Body of pancreas (tissue), 4 donors: ENCODE measurements at places on chromosomes 4 and X.

DNA sequence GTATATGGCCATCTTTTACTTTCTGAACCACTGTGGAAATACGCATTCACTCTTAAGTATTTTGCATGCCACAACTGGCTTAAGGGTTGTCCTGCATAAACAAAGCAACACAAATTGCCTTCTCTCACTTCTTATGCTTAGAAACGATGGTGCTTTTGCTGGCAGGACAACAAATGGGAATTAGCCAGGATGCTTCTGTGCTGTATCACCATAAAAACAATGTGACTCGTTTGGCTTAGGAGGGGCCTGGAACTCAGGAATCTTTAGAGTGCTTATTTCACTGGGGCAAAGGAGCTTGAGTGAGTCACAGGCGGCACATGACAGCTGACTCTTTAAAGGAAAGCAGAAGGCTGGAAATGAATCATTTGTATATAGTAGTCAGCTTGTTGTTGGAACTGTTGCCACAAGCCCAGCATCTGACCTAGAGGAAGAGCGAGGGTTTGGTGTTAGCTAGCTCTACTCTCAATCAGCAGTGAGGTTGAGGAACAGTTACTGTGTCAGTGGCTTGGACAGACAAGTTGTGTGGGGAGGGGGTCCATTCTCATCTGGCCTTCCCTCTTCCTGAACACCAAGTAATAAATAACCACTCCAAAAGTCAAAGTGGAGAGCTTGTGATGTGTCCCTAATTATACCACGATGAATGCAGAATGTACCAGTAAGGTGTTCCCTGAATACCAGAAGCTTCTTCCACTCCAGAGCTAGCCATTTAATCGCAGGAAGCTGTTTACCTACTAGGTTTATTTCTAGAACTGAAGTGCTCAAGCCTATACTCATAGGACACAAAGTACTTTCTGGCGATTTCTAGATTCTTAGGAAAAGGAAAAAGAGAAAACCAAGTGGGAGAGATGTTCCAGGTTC lies 293.1 kb downstream of the CAMK2D start:
- H3K27ac ChIP-seq: peak overlapping the region; percentile 23
- H3K27me3 ChIP-seq: no peaks in the 10 kb centered on the region
- peak; percentile 70 for DNase-seq
- H3K4me1 ChIP-seq: no peaks in the 10 kb centered on the region
- no peak overlapping the region for H3K4me3 ChIP-seq
- no peaks in the 10 kb centered on the region for H3K36me3 ChIP-seq

DNA sequence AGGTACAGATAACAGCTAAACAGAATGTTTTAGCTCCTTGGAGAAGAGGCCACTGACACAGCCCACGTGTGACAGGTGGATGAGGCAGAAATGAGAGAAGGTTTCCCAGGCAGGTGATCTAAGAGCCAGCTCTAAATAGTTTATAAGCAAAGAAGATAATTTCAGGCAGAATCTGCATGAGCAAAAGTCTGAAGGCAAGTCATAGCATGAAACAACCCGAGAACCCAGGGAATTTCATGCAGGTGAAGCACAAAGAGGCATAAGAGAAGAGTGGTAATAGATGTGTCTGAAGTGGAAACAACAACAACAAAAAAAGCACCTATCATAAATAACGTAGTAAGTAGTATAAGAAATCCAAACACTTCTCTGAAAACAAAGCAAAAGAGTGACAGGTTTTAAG lies 275.8 kb upstream of the CPEB2 start:
- no peaks in the 10 kb centered on the region for H3K27me3 ChIP-seq
- H3K4me1 ChIP-seq: peaks cover 10% of the 10 kb centered on the region
- H3K27ac ChIP-seq: no peak overlapping the region
- no peaks in the 10 kb centered on the region for H3K36me3 ChIP-seq

DNA sequence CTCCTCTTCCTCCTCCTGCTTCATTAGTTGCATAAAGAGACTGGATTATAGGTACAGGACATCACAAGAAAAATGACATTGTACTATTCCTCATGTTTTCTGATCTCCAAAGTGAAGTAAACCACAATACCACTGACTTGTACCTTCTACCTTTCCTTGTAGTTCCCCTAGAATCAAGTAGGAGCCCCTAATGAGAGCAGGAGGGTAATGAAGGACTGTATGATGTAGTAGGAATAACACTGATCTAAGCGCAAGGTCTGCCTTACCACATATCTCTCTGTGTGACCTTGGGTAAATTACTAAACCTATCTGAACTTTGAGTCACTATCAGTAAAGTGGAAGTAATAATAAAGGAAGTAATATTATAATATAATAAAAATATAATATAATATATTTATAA lies 3.6 kb downstream of the VSIG4 start:
- no peak for DNase-seq
- H3K27ac ChIP-seq: no peak overlapping the region
- no peaks in the 10 kb centered on the region for H3K36me3 ChIP-seq

DNA sequence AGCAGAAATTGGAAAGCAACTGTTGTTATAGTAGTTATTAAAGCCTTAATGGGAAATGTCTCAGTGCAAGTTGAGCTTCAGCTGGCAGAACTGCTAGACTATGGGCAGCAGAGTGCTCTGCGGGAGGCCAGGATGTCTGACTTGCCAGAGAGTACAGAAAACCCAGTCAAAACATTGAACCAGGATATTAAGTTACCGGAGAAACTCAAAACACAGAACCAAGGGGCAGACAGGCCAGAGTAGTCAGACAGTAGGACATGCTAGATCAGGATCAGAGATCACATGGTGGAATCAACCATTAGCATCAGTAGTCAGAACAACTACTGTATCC lies 72.9 kb upstream of the TNIP3 start:
- no peaks in the 10 kb centered on the region for H3K4me1 ChIP-seq
- H3K27ac ChIP-seq: no peak overlapping the region
- DNase-seq: no peak
- no peaks in the 10 kb centered on the region for H3K36me3 ChIP-seq

DNA sequence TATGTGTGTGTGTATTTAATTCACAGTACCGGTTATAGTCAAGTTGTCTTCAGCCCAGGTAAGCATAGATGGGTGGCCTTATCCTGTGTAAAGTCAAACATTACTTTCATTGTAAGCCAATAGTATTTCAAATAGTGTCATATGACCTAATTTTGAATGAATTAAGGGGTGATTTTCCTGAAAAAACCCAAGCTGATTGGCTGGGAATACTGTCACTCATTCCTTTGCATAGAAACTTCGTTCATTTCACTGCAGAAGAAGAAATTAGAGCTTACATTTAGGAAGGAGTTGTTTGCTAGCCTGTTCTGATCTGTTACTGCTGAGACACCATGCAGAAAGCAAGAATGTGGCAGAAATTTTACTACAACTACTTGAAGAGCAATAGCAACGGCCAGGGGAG lies 45.4 kb downstream of the SMARCAD1 start:
- no peaks in the 10 kb centered on the region for H3K27me3 ChIP-seq
- no peak for DNase-seq
- no peak overlapping the region for H3K4me3 ChIP-seq
- H3K27ac ChIP-seq: no peak overlapping the region

- H3K27me3 ChIP-seq: no peaks in the 10 kb centered on the region
- DNase-seq: no peak
- peak overlapping the region; percentile 97 for H3K4me3 ChIP-seq
- peaks cover 36% of the 10 kb centered on the region for H3K4me1 ChIP-seq
- H3K36me3 ChIP-seq: peaks cover 2% of the 10 kb centered on the region
- H3K27ac ChIP-seq: peak overlapping the region; percentile 85
Observed at GRCh38 chr4:2241003-2241402, 918 bp downstream of the HAUS3 start.
